ENCODE measurements at places on chromosomes 7 and 10.

- no peak for DNase-seq
Observed at GRCh38 chr10:103651783-103652476, 158.4 kb downstream of the NEURL1 start.

- no peak for DNase-seq
Observed at GRCh38 chr7:105289704-105290103, 99.0 kb downstream of the SRPK2 start.

GRCh38 chr7:3578399-3578798 is 277.3 kb downstream of the SDK1 start:
- DNase-seq = no peak

DNA sequence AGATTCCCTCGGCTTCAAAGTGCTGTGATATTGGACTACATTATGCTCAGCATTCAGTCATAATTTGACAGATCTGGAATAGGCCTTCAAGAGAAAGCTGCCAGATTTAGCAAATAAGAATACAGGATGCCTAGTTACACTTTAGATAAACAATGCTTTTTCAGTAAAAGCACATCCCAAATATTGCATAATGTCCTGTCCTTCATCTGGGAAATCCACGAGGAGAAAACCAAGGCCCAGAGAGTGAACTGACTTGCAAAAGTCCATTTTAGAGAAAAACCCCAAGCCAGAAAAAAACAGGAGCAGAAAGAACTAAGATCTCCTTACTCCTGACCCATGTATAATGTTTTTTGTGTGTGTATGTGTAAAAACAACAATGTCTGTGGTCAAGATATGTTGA is 12.0 kb upstream of the BLNK start:
- DNase-seq = no peak

GRCh38 chr7:82757-83155 is 109.6 kb upstream of the FAM20C start:
- DNase-seq = no peak

DNA sequence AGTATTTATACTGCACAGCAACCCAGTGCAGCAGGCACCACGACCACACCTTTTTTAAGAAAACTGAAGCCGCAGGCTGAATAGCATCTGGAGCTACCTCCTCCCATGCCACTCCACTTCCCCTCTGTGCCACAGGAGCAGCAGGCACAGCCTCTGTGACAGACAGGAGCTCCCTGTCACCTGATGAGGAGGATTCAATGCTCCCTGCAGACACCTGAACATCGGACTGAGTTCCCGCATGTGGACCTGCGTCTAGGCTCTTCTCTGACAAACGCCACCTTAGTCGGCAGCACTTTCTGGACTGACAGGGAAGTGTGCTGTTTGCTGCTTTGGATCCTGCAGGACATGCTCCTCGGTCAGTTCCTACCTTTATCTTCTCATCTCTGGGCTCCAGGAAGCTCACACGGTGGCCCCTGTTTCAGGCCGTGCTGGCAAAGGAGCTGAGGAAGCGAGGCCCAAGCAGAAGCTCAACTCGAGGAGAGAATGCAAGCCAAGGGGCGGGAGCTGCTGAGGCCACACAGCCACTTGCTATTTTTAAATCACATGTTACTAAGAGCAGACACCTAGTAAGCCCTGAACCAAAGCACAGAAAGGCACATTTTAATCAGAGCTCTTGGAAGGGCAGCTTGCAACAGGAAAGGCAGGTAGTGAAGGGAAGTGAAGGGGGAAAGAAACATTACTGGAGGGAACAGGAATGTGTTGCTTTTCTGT is 56.6 kb downstream of the VOPP1 start:
- DNase-seq = no peak

DNA sequence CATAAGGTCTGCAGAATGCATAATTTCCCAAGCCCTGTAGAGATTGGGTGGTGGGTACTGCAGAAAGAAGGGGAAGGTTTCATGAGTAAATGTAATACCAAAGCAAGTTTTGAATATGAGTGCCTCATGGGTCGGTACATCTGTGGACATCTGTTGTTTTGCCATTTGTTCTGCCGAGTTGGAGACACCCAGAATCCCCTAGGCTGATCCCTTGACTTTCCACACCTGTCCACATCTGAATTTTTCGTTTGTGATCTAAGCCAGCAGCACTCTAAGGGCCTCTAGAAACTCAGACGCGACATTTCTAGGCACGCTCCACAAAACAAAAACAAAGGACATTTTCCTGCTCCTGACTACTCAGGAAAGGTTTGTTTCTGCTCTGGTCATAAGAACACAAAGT is 11.7 kb upstream of the SLF2 start:
- DNase-seq = no peak

Data from esophagus squamous epithelium (tissue), 5 donors.